Uterus (tissue), 4 donors: ENCODE measurements at places on chromosomes 2 and 18. TPM values are rescaled to one million over a fixed set of nuclear protein-coding genes. Genes with fewer than 3 reads are reported as not detected.

The CABYR gene
- 2.0 TPM for total RNA-seq

The DLX1 gene
- not detected for total RNA-seq

The POTEJ gene
- not detected for total RNA-seq

The SERPINB12 gene
- not detected for total RNA-seq

The NEU2 gene
- not detected for total RNA-seq

The RBBP8 gene
- 34.8 TPM for total RNA-seq

The CYP27C1 gene
- total RNA-seq: not detected

The CXCR1 gene
- total RNA-seq: 0.18 TPM

The RAB17 gene
- total RNA-seq: 4.6 TPM

The TWIST2 gene
- 28.1 TPM for total RNA-seq

The ANKRD36B gene
- 47.4 TPM for total RNA-seq

The SERPINB10 gene
- not detected for total RNA-seq

DNA sequence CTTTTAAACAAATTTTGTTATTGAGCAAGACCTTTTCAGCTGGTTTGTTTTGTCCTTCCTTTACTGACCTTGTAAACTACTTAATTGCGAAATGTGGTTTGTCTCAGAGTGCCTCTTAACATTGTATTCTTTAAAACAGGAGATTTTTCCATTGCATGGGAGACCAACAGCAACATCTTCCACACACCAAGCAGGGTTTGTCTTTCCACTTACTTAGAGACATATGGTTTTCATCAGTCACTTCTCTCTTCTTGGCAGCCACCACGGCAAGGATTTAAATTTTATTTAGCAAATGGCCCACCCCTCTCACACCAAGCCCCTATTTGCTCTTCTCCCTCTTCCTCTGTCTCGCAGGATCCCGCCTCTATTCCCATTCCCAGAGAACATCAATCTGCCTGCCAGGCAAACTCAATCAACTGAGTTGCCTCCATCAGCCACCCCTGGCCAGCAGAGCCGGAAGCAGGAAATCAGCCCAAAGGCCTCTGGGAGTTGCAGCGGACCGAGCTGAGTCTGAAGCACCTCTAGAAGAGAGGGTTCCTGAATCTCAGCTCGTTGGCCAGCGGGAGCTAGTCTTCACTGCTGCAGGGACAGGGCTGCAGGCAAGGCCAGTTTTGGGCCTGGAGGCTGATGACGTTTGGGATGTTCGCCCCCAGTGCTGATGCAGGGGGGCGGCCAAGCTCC, 11.3 kb upstream of the CIB4 start:
- peak; percentile 51 for DNase-seq

GRCh38 chr2:204849892-204850291, 304.6 kb downstream of the PARD3B start:
- DNase-seq: no peak

- DNase-seq: no peak
Observed at GRCh38 chr2:204152616-204153015, 216.1 kb downstream of the ICOS start.

- DNase-seq: no peak
Observed at GRCh38 chr2:188973641-188974040, 532 bp upstream of the COL3A1 start.

- DNase-seq: no peak
Observed at GRCh38 chr2:177467646-177468045, 75.1 kb downstream of the AGPS start.

DNA sequence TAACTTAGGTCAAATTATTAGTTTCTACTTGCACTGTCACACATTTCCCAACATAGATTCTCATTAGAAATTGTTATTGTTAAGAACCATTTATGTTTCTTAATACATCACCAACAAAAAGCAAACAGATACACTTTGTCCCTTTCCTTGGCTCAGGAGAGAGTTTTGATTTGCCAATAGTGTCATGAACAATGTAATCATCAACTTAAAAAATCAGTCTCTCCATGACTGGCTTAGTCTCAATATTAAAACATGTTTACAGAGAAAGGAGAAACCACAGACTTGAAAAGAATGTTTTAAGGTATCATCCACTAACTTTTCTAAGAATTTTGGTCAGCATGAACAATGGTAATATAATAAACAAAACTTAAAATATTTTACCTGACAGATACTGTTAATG, 416.5 kb upstream of the KCNH7 start:
- DNase-seq: no peak

- no peak for DNase-seq
Observed at GRCh38 chr2:183195397-183195796, 71.2 kb downstream of the NUP35 start.

GRCh38 chr2:12070153-12070552, 323.7 kb downstream of the LPIN1 start:
- no peak for DNase-seq

GRCh38 chr2:76759634-76760366, 762.4 kb downstream of the LRRTM4 start:
- DNase-seq: no peak

GRCh38 chr18:41357708-41358107, 597.3 kb upstream of the PIK3C3 start:
- no peak for DNase-seq

DNA sequence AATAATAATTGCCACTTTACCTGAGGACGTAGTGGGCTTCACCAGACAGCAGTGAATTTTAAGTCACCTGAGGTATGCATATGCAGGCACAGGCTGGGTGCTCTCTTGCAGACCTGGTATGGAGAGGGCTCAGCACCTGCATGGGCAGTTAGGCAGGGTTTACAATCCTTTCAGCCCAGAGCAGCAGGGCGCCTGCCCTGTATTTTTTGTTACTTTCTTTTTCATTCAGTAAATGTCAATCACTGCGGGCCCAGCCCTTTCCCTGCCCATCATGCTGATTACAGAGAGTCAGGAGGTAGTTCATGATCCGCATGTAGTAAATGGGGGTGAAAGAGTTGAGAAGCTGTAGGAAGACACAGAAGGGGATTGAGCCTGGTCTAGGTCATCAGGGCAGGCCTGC, 147.0 kb upstream of the ALPP start:
- DNase-seq: no peak

GRCh38 chr2:144048631-144049060, 471.3 kb downstream of the ZEB2 start:
- DNase-seq: no peak

- no peak for DNase-seq
Observed at GRCh38 chr2:9167718-9168657, 38.6 kb upstream of the ASAP2 start.

DNA sequence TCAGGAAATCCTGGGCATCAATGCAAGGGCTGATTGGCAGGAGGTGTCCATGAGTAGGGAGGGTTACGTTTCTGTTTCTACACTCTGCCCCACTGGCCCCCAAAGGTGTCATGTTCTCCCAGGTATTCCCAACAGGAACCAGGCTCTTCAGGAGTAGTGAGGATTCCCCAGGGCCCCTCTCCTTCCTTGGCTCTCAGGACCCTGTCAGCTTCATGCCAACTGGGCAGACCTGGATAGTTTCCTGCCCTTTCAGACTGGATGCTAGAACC, 480.6 kb upstream of the HS6ST1 start:
- no peak for DNase-seq

DNA sequence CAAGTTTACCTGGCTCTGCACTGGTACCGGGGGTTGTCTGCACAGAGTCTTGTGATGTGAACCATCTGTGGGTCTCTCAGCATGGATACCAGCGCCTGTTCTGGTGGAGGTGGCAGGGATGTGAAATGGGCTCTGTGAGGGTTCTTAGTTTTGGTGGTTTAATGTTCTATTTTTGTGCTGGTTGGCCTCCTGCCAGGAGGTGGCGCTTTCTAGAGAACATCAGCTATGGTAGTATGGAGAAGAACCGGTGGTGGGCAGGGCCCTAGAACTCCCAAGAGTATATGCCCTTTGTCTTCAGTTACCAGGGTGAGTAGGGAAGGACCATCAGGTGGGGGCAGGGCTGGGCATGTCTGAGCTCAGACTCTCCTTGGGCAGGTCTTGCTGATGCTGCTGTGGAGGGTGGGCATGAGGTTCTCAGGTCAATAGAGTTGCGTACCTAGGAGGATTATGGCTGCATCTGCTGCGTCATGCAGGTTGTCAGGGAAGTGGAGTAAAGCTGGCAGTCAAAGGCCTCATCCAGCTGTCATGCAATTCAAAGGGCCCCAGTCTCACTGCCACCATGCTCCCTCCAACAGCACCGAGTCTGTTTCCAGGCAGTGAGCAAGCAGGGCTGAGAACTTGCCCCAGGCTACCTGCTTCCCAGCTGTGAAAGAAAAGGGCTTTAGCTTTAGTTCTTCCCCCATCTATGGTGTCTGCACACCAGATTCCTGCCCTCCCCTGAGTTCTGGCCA, 278.0 kb downstream of the METTL4 start:
- no peak for DNase-seq

- no peak for DNase-seq
Observed at GRCh38 chr2:175836361-175836760, 165.7 kb downstream of the LNPK start.

DNA sequence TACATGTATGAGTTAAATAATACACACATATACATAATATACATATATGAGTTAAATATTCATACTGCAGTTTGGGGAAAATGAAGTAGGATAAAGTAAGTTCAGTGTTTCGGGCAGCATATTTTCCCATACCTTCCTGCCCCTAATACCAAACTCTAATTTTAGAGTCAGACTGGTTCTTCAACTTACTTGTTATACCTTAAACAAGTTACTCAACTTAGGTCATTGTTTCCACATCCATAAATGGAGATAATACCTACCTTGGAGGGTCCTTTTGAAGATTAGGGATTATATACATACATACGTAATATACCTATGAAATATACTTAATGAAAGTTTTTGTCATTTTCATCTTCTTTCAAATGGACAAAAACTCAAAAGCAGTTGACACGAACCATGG, 8.4 kb downstream of the MEMO1 start:
- no peak for DNase-seq

- DNase-seq: no peak
Observed at GRCh38 chr2:194328456-194328855, 1328.6 kb upstream of the SLC39A10 start.

DNA sequence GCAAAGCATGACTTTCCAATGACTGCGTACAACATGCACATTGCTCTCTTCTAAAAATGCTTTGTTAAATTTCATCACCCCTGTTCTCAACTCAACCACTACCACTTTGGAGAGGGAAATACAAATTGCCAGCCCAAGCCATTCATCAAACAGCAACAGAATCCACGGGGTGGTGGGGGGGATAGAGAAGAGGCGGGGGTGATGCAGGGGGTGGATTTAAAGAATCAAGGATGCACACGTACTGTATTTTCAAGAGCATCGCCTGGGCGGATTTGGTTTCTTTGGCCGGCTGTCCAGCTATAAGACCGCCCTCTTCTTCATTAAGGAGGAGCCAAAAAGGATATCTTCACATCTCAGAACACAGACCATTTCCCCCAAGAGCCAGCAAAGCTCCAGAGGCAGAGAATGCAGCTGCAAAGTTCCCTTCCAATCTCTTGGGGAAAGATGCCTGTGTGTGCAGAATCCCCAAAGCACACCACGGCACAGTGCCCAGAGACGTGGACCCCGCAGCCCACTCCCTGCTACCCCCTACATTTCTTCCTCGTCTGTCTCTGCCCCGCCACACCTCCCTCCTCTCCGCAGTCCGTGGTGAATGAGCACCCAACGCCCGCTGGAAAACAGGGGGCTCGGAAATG, 977 bp downstream of the SLC8A1 start:
- peak; percentile 73 for DNase-seq

GRCh38 chr2:31347750-31348149, 66.8 kb downstream of the XDH start:
- DNase-seq: no peak

DNA sequence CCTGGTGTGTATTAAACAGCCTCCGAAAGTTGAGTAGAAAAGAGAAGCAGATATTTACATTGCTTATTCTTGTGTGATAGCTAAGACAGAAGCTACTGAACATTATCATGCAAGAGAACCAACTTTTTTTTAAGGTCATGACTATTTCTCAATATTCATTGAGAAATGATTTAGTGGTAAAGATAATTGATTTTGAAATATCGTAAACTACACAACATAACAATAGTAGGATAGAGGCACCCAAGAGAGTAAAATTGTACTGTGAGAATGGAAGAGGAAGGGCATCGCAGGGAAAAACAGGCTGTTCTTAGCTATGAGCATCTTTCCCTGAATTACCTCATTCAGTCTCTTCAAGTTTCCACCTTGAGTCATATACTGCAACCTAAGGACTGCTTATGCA, 25.2 kb downstream of the HRH4 start:
- no peak for DNase-seq

- no peak for DNase-seq
Observed at GRCh38 chr2:64630752-64631151, 23.0 kb downstream of the SERTAD2 start.
